ENCODE measurements at places on chromosomes 2 and 18.

DNA sequence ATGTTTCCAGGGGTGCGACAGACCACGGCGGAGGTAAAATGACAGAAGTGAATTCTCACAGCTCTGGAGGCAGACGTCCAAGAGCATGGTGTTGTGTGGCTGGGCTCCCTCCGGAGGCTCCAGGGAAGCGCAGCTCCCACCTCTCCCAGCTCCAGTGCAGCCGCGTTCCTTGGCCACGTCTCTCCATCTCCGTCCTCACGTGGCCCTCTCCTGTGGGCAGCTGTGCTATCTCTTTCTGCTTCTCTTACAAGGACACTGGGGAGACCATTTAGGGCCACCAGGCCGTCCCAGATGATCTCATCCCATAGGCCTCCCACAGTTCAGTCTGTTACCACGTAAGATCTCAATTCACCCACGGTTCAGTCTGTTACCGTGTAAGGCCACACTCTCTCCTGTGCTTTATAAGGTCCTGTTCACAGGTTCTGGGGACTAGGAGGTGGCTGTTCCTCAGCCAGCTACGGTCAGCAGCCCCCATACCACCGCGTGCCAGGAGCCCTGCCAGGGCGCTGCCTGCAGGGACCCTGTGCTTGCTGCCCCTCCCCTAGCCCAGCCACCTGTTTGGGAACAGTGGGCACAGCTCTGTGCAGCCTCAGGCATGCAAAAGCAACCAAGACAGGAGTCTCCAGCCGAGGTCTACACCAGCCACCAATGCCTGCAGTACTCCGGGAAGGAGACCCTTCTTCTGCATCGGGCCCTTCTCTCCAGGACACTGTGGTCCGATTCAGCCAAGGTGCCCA, 2.9 kb upstream of the MAB21L4 start:
- DNase-seq: no peak

DNA sequence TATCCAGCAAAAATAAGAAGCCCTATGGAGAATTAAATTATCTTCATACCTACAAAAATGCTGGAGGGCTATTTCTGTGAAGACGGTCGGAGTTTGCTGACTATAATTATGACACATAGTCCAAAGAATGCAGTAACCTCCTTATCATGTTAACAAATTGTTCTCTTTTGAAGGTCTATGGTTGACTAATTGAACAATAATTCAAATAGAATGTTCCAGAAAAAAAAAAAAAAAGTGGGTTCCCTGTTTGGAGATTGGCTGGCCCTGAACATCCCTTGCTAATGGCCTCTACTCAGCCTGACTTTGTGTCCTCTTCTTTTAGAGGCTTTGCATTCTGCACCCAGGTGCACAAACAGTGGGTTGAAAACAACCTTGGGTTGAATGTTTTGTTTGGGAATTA, 82.8 kb upstream of the CCBE1 start:
- DNase-seq: no peak

GRCh38 chr2:156486147-156486546, 50.0 kb downstream of the GPD2 start:
- DNase-seq: no peak

GRCh38 chr18:74512321-74513053, 16.3 kb downstream of the CNDP2 start:
- no peak for DNase-seq

GRCh38 chr2:150162241-150162942, 325.1 kb downstream of the RND3 start:
- no peak for DNase-seq

DNA sequence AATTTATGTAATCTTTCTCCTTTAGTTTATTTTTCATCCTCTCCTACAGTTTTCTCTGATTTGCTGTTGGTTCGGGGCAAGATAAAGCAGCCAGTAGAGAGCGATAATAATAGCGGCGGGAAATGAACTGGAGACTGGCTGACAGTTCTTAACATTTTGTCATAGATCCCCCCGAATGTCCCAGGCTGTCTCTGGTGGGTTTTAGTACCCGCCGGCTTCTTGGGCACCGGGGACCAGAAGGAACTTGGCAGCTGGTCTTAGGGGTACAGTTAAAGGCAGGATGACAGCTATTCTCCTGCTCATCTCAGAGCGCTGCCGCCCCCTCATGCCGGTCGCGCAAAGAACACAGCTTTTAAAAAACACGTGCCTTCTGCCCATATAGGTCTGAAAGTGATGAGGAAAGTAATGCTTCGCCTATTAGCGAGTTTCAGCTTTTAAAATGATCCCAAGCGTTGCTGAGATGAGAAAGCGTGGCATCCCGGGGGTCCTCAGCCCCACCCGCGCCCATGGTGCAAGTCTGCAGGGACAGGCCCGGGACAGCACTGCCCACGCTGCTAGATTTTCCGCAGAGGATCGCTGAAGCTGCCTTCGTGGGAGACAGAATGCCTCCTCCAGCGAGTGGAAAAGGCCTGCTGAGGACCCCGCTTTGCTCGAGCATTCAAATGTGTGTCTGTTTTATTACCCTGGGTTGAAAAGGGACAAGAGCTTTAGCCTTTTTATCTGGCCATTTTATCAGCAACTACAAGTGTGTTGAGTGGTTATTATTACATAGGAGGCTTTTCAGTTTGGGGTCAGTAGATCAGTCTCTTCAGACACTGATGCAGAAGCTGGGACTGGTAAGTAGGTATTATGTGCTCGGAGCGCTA, 3.8 kb downstream of the ONECUT2 start:
- no peak for DNase-seq

GRCh38 chr2:214034417-214034816, 376.4 kb upstream of the VWC2L start:
- DNase-seq: no peak

- DNase-seq: no peak
These were observed 1.4 kb downstream of the CYRIA start for GRCh38 chr2:16664052-16664731.

DNA sequence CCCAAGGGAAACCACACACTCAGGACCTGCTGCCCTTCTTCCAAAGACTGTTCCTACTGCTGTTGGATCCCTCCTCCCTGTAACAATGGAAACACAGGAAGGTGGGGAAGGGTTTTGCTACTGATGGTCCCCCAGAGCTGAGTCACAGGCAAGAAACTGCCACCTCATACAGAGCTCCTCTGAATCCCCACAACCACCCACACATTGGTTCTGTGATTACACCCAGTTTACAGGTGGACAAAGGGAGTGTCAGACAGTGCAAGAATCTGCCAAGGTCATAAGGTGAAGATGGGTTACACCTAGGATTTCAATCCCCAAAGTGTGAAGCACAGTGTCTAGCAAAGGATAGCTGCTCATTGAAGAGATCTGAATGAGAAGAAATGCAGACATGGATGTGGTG, 141.7 kb upstream of the LMAN1 start:
- DNase-seq: no peak

GRCh38 chr2:217410681-217410960, 550.8 kb upstream of the TNP1 start:
- DNase-seq: no peak

DNA sequence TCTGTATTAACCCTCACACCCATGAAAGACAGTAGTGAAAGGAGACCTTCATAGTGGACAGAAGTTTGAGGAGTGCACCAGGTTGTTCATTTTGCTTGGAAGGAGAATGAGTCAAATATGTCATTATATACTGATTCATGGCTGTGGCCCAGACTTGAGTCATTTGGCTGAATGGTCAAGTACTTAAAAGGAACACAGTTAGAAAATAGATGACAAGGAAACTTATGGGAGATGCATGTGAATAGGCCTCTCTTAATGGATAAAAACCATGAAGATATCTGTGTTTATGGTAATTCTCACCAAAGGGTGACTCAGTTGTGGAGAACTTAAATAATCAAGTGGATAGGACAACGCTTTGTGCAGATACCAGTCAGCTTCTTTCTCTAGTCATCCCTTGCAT, 524.7 kb upstream of the CNTNAP5 start:
- DNase-seq: no peak

- DNase-seq: no peak
These were observed 43.0 kb downstream of the MEMO1 start for GRCh38 chr2:31967790-31968189.

- DNase-seq: no peak
These were observed 24.6 kb downstream of the ALPK2 start for GRCh38 chr18:58604311-58604710.

DNA sequence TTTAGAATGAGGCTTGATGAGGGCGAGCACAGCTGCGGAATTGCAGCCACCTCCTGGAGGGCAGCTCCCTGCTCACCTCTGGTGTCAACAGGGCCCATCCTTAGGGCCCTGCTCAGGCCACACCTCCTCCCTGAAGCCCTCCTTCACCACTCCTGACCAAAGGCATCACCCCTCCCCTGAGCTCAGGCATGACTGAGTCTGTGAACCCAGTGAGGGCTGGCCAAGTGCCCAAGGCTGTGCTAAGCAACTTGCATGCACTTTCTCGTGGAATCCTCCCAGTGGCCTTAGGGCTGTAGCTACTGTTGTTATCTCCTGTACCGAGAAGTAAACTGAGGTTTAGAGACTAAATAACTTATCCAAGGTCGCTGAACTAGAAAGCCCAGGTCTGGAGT, 101.7 kb downstream of the KLHL29 start:
- DNase-seq: no peak

DNA sequence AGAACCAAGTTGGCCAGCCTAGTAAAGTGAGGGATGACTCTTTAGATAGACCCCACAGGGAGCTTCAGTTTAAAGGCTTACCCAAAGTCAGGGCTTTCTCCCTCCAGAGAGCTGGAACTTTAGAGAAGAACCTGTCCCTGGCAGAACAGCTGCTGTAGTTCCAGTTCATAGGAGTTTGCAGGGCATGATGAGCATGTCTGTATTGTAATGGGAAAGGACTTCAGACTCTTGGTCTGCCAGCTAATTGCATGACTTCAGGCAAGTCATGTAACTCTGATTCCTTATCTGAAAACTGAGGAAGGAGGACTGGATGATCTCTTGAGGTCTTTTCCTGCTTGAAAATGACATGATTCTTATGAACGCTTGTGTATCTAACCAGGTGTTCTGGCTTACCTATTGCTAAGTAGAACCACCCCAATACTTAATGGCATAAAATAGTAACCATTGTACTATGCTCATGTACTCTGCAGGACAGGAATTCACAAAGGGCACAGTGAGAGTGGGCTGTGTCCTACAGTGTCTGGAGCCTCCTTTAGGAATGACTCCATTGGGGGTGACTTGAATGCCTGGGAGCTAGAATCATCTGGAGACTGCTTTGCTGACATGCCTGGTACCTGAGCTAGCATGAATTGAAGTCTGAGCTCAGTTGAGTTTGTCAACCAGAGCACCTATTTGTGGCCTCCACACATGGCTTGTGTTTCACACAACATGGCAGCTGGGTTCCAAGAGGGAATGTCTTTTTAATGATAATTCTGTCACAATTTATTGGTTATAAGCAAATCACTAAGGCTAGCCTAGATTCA, 18.9 kb downstream of the SP5 start:
- no peak for DNase-seq

- no peak for DNase-seq
These were observed 58.6 kb downstream of the CERS6 start for GRCh38 chr2:168514692-168515091.

DNA sequence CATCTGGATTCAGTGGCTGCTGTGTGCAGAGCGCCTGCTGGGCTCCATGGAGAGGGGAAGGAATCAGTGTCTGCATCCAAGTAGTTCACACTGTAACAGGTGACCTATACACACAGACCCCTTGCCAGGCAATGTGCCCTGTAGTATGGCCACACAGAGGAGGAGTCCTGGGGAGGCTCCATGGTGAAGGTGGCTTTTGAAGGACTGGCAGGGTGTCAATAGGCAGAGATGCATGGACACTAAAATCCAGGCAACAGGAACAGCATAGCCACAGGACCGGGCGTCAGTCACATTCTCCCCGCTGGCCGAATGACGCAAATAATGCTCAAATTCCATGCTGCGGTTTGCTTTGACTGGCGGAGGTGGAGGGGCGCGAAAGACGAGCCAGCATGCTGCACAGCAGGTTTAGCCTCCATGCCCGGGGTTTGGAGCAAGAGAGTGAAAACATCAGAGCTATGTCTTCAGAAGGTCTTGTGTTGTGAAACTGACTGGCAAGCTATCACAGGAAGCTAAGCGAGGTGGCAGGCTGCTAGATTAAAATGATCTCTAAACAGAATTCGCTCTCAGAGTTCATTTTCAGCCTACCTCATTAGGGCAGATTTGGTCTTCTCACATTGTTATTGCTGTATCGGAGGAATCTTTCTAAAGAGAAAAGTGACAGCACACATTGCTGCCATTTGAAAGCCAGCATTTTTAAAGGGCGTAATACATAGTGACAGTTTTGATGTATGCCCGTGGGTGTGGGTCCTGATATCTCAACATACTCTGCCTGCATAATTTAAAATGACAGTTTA, 1.2 kb upstream of the CHMP1B start:
- no peak for DNase-seq

Measured in thoracic aorta (tissue), 2 donors.